ENCODE measurements at places on chromosomes 5 and 9.
A peak's percentile ranks its signal among the peaks of the same experiment; 100 is the strongest.

DNA sequence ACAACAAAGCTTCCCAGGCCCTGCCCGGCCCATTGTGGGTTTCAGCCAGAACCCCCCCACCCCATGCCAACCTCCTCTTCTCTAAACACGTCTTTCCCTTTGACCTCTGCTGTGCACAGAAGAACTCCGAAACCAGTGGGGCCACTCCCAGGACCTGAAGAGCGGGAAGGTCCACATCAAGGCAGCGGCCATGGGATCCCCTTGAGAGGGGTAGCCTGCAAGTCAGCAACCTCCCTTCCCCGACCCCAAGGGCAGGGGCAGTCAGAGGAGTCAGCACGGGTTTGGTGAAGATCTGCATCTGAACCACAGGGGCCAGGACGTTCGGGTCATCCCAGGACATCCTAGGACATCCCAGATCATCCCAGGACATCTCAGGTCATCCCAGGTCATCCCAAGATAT lies 379.9 kb upstream of the IRX4 start:
- DNase-seq, result no peak

- peak; percentile 18 for DNase-seq
These were observed 7.1 kb downstream of the UBAP1 start for GRCh38 chr9:34185778-34186551.

GRCh38 chr9:129319076-129319937 lies 141.2 kb upstream of the IER5L start:
- DNase-seq, result no peak

GRCh38 chr5:33153372-33153771 lies 287.4 kb upstream of the TARS1 start:
- no peak for DNase-seq

GRCh38 chr9:107784235-107784958 lies 294.8 kb upstream of the KLF4 start:
- no peak for DNase-seq

DNA sequence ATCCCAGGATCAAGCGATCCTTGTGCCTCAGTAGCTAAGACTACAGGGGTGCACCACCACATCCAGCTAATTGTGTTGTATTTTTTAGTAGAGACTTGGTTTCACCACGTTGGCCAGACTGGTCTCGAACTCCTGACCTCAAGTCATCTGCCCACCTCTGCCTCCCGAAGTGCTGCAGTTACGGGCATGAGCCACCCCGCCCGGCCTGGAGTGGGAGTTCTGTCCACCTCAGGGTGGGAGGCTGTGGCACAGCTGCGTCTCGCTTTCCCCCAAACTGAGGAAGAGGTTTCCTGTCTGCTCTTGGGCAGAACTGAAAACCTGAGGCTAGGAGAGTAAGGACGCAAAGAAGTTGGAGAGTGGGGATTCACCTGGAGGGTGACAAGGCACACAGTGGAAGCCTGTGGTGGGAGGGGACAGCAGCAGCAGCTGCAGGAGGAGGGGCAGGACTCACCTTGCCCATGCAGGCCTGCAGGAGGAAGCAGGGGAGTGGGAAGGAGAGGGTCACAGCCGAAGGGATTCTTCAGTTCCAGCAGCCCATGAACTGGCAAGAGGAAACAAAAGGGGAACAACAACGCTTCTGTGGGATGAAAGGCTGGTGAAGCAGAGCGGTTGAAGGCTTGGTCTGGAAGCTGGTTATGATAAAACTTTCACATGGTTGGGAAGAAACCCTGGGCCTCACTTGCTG lies 181.4 kb downstream of the GAS1 start:
- no peak for DNase-seq

DNA sequence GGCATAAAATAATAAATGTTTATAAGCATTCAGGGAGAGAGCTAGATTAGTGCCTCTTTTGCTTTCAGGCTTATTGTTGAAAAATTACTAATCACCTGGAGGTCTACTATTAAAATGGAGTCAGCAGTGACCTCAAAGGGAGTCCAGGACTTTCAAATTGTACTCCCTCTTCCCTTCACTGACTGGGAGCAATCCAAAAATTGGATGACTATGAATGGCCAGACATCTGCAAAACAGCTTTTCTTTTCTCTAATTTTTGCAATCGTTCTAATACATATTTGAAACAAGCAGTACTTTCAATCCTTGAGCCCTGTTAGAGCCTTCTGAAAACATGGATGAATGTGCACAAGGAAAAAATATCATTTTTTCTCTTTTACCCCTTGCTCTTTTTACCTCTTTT lies 461.8 kb downstream of the TMEM232 start:
- DNase-seq, result no peak

GRCh38 chr9:87604886-87605588 lies 107.4 kb downstream of the DAPK1 start:
- no peak for DNase-seq

DNA sequence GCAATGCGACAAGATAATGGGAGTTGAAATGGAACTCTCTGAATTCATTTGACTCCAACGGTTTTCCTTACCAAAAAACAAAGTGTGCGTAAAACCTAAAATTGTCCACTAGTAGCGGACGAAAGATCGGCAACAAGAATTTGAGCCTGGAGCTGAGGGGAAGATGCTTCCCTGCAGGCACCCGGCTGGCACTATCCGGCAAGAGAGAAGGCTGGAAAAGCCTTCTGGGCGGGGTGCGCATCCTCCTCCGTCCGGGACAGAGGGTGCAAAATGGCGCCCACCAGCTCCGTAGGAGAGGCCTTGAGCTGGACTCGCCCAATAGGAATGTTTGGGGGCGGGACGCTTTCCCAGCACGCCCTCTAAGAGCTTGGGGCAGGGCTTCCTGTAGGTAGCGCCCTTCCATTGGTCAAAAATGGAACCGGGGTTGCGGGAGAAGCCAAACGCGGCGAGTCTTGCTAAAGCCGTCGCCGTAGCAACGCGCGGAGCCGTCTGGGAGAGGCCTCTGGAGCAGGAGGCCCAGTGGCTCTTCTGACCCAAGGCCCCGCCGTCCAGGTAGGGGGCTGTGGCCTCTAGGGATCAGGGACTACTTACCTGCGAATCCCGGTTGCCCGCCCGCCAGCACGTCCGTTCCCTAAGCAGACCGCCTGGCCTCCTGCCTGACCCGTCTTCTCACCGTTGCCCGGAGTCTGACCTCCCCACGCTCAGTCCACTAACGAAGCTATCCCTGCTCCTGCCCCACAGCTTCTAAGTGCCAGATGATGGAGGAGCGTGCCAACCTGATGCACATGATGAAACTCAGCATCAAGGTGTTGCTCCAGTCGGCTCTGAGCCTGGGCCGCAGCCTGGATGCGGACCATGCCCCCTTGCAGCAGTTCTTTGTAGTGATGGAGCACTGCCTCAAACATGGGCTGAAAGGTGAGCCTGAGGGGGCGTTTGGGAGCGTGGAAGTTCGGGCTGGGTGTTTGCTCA lies 9.2 kb downstream of the RUFY1 start:
- peak; percentile 98 for DNase-seq

DNA sequence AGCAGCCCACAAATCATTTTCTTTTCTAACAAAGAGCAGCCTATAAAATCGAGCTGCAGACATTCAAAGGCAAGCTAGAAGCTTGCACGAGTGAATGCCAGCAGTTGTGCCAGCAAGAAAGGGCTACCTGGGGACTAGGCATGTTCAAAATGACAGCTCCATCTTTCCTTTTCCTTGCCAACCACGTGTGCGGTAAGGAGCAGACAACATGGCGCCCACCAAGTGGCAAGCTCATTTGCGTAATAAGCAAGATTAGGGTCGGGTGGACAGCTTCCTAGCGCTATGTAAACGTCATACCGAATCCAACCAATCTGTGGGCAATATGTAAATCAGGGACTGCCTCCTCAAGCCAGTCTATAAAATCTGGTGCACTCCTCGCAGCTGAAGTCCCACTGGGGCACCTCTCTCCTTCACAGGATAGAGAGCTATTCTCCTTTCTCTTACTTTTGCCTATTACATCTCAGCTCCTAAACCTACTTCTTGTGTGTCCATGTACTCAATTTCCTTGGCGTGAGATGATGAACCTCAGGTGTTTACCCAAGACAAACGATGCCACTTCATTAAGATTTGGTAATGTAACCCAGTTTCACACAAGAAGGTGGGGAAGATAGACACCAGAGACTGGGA lies 22.5 kb upstream of the SPARC start:
- DNase-seq, result no peak

DNA sequence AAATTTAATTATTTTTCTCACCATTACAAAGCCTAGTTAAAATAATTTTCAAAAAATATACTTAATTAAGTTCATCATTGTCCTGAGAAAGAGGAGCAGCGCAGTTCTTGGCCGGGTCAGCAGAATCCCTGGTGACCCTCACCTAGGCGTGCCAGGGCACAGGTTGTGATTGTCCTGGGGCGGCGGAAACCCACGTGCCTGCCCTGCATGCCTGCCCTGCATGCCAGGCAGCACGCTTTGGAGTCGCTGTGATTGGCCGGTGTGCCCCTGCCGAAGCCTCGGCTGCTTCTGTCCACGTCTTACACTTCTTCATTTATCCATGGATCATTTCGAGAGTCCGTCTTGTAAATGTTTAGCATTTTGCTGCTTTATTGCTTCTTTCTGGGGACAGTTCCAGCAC lies 25.6 kb downstream of the SLC12A2 start:
- no peak for DNase-seq

DNA sequence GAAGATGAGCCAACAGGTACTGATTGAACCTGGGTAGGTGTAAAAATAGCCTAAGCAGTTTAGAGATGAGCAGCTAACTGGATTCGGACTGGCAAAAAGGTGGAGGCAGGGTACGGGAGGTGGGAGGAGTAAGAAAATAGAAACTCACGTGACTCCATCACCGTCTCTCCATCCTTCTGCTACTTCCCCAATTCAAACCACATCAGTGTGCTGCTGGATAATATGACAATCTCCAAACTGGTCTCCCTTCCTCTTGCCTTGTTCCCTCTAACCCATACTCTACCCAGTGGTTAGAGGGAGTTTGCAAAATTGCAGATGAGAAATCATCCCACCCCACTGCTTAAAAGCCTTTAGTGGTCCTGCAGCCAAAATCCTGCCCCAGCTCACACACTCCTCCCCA lies 42.7 kb downstream of the RIGI start:
- DNase-seq, result no peak

DNA sequence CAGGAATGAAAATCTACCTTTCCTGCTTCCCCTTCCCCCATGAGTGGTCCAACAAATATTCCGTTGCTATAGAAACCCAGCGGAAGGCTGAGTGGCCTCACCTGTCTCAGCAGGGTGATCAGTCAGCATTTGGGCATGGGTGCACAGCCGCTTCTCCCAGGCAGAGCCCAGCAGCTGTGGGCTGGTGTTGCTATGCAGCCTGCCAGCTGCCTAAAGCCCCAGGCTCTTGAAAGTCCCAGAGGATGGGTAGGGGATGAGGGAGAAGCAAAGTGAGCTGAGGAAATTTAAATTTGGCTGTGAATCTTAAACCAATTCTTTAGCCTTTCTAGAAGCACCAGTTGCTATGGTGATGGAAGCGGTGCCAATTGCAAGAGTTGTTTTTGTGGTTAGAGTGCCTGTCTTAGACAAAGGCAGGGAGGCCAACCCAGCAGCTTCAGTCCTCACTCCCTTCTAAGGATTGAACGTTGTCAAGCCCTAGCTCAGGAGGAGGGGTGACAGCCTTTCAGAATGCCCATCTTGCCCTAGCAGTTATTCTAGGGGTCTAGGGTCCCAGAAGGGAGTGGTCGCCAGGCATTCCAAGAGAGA lies 151.5 kb upstream of the PITX1 start:
- DNase-seq, result no peak

- DNase-seq, result no peak
These were observed 34.2 kb upstream of the CLPTM1L start for GRCh38 chr5:1378866-1379659.

GRCh38 chr9:22237497-22238363 lies 208.9 kb upstream of the DMRTA1 start:
- DNase-seq, result no peak

- DNase-seq, result peak; percentile 24
These were observed 64.2 kb downstream of the KLF4 start for GRCh38 chr9:107425101-107426025.

GRCh38 chr5:14036947-14037346 lies 92.5 kb upstream of the DNAH5 start:
- DNase-seq, result no peak

DNA sequence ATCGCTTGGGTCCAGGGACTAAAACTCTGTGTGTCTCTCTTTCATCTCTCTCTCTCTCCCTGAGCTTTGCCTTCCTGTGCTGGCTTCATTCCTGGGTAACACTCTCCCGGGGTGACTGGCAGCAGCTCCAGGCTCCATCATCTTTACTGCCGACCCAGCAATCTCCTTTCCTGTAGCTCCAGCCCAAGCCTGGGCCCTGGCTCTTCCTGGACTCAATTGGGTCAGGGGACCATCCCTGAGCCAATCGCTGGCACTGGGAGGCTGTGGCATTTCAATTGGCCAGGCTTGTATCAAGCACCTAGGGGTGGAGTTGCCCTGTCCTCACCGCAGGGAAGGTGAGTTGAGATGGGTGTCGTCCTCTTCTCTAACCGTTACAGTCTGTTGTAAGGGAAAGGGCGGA lies 31.9 kb downstream of the FAM240B start:
- DNase-seq, result no peak

DNA sequence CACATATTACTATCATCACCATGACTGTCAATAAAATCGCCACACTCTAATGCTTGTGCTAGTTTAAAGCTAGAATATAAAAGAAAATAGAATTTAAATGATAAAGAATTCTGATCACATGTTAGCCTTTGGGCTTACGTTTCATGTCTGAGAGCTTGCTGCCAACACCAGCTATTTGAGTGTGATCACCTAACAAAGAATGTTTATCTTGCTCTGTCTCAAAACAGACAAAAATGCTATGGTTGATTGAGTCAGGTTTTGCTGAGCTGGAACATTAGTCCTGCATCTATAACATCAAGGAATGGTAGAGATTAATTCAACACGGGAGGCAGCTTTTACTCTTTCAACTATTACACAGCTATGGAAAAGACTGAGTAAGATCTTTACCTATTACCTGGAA lies 50.7 kb downstream of the MSX2 start:
- DNase-seq, result no peak

- DNase-seq, result no peak
These were observed 11.2 kb downstream of the SH3RF2 start for GRCh38 chr5:145947581-145947980.

DNA sequence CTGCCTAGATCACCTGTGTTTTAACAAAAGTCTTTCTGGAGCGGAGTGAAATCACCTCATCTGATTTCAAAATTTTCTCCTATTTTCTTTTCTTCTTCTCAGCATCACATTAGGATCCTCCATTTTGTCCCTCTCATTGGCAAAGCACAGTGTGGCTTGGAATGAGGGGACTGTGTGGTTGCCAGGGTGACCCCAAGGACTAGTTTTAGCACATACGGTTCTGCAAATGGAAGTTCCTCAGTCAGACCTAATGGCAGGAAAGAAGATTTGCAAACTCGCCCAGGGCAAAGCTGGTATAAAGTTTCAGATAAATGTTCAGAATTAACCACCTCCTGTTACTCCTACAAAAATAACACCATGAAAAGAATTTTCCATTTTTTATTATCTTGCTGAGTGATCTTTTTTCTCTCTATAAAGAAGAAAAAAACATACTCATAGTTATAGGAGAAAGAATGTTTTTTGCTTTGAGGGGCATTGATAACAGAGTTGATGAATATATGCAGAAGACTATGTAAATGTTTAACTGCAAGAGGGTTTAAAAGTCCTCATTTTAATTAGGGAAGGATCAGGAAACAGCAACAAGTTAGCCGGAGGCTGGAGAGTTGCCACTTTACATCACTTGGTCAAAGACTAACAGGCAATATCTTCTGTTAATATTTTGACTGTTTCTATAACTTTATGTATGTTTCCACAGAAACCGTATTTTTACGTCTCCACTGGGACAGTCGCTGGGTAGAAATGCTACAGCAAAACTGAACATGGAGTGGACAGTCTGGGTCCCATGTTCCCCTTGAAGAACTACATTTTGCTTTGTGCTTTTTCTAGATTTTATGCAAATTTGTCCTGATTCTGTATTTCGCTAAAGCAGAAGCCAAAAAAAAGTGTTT lies 257.8 kb downstream of the NR2F1-AS1 start:
- DNase-seq, result no peak

- DNase-seq, result no peak
These were observed 277.0 kb downstream of the DIRAS2 start for GRCh38 chr9:90365666-90366065.
